ENCODE measurements at places on chromosomes 5 and 9.

- no peak for DNase-seq
These were observed 141.3 kb upstream of the LPAR1 start for GRCh38 chr9:111179577-111179976.

DNA sequence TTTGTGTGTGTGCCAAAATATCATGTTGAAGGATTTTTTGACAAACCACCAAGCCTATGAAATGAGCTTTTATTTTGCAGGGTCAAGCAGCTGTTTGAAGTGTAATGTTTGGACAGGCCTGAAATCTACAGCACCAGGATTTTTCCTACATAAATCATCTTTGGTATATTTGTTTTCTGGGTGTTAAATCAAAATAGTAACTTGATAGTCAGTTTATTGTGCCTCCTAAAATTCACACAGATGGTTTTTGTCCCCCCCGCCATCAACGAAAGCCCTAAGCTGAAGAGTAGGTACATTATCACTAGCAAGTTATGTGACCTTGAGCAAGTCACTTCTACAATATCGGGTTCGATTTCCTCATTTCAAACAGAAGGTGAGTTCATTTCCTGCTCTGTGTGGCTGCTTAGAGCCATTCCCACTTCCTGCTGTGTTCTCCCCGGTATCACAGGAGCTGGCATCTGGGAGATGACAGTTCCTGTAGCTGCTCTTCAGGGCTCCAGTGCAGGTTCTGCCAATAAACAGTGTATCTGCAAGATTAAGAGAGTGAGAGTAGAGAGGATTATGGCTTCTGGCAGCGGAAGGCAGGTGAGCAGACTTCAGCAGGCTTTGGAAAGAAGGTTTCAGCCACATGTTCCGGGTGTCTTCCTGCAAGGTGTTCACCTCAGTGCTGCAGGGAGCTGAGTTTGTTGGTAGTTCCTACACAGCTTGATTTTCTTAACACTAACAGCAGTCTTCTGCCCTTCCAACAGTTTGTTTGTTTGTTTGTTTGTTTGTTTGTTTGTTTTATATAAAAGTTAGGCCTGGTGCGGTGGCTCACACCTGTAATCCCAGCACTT lies 48.4 kb upstream of the GNE start:
- DNase-seq, result no peak

GRCh38 chr5:41815663-41816229 lies 54.5 kb downstream of the OXCT1 start:
- DNase-seq, result no peak

DNA sequence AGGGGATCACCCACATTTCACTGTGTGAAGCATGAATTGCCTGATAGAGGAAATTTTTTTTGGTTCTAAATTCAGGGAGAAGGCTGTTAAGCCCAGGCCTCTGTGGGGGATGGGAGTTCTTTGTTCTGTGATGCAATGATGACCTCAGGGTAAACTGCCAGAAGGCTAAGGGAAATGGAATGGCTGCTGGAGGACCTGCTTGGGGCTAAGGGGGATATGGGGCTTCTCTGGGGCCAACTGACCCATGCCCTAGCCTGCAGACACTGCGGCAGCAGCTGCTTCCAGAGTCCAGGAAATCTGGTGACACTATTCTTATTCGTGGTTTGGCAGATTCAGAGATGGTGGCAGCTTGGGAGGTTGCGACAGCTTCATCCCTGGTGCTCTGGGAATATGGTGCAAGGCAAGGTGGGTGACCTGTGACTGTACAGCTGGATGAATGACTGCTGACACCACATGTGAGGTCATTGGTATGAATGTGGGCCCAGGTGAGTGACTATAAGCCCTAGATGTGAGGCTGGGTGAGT lies 30.3 kb downstream of the VCP start:
- DNase-seq, result no peak

GRCh38 chr9:127114606-127115005 lies 7.8 kb downstream of the ANGPTL2 start:
- DNase-seq, result no peak

- DNase-seq, result no peak
These were observed 18.3 kb upstream of the OBP2B start for GRCh38 chr9:133227242-133227860.

DNA sequence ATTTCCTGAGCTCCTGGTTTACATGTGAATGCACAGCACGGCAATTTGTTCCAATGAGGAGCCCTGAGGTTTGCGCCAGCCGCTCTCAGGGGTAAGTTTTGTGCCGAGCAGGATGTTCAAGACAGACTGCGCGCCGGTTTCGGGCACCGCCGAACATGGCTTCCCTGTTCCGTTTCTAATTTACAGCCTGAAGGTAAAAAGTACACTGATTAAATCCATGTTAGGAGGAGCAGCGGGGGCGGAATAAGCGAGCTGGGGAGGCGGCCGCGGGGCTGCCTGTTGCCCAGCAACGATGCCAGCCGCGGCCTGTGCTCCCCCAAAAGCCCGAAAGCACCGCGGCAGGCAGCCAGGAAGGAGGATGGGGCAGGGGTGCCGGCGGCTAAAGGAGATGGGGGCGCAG lies 6.4 kb downstream of the SOWAHA start:
- DNase-seq, result no peak
